D721Med (cell line): ENCODE measurements at places on chromosomes 2 and 18.

GRCh38 chr2:138853296-138853695 is 73.1 kb upstream of the NXPH2 start:
- DNase-seq: no peak

DNA sequence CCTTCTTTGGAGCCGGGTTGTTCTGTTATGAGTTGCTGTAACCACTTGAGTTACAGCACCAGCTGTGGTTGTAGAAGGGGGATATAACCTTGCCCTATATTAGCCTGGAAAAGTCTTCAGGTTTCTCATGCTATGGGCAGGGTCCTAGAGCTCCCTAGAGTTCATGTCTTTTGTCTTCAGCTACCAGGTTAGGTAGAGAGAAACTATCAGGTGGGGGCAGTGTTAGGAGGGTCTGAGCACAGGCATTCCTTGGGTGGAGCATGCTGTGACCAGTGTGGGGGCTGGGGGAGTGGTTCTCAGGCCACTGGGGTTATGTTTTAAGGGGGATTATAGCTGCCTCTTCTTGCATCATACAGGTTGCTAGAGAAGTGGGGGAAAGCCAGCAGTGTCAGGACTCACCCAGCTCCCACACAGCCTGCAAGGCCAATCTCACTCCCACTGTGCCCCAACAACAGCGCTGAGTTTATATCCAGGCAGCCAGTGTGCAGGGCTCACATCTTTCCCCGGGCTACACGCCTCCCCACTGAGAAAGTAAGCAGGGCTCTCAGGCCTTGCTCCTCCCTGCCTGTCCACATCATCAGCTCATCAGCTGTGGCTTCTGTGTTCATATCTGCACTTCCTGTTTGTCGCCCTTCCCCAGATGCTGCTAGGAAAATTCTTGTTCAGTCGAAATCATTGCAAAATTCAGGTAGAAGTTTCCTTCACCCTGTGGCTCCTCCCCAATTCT is 133.8 kb upstream of the NRXN1 start:
- DNase-seq: no peak

DNA sequence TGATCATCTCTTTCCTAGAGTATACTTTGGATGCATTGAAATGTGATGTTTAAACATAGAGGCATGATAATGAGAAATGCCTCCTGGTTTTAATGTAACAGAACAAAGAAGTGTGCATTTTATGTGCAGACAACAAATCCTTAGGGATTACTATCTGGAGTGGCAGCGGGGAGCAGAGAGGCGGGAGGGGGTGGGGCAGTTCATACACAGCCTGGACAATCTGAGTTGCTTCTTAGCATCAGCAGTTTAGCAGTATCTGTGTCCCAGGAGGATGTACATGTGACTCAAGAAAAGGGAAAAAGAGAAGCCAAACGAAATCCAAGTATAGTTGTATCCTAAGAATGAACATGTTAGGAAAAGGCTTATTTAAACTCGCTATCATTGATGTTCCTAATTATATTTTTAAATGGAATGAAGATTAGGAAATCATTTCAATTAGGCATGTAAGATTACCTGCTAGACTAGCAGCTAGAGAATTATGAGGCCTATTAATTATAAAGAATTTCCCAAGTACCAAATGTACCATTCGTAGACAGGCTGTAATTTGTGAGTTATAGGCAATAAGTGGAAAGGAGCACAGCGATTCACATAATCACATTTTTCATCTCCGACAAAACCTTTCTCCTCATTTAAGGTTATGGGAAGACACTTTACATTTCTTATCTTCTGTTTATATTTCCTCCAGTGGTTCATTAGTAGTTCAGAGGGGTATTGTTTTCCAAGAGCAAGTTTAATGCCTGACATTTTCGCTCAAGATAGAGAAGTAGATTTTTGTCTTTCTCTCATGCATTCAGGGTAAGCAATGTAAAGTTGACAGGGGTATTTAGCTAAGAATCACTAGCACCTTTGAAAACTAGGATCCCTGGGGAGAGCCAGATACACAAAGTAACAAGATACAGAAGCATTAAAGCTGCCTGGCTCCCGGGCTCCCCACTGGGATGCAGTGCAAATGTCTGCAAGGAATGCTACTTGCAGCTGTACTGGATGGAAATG is 141.3 kb upstream of the NOSTRIN start:
- peak; percentile 32 for DNase-seq

DNA sequence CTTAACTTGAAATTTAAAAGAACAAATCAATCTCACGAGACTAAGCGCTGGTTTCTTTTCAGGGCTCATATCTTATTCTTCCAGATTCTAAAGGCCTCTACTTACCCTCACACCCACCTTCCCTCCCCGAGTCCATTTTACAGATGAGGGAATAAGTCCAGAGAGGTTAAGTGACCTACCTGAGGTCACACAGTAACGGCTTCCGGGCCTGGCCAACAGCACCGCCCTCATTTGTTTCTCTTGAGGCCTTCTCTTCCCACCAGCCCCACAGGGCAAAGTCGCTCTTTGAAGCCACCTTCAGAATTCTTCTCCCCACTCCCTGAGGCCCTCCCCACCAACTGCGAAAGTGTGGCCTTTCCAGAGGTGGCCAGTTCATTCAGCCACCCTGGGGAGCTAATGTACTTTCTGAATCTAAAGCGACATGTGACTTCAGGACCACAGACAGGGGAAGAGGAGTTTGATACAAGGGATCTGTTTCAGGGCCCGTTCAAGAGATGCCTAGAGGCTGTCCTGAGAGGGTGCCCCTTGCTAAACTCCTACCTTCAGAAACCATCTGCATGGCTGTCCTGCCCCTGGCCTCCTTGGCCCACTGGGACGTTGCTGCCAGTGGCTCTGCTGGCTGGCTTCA is 275.3 kb downstream of the HAUS1 start:
- DNase-seq: no peak

GRCh38 chr2:206083602-206084438 is 2.2 kb downstream of the INO80D start:
- no peak for DNase-seq

DNA sequence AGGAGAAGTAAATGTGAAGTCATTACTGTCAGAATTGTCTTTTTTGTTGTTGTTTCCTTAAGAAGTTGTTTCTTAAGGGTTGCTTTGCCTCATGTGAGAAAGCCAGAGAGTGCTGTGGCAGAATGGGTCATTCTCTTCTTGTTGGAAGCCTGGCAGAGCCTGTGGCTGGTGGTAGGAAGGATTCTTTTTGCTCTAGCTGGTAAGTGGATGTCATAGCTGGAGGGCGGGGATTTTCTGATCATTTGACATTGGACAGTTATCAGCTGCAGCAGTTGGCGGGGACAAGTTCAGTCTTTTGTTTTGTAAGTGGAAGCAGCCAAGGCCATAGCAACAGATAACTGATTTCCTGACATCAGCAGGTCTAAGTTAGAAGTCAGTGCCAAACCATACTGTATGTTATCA is 5.5 kb upstream of the RMDN2 start:
- DNase-seq: no peak

DNA sequence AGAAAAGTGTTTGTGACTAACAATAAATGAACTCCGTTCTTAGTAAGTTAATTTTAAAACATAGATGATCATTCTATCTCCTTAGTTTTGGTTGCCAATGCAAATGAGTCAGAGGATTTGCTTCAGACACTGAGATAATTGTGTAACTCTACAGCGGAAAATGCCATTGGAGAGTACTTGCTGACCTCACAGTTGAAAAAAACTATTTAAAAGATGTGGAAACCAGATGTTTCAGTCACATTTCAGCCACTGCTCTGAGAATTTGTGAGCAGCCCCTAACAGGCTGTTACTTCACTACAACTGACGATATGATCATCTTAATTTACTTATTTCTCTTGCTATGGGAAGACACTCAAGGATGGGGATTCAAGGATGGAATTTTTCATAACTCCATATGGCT is at the start of gene TNFAIP6:
TNFAIP6 (plus strand) TSS at position 234 of the 400 bp plus-strand sequence; CDS start at position 309, 75 bp downstream.
- DNase-seq: no peak

DNA sequence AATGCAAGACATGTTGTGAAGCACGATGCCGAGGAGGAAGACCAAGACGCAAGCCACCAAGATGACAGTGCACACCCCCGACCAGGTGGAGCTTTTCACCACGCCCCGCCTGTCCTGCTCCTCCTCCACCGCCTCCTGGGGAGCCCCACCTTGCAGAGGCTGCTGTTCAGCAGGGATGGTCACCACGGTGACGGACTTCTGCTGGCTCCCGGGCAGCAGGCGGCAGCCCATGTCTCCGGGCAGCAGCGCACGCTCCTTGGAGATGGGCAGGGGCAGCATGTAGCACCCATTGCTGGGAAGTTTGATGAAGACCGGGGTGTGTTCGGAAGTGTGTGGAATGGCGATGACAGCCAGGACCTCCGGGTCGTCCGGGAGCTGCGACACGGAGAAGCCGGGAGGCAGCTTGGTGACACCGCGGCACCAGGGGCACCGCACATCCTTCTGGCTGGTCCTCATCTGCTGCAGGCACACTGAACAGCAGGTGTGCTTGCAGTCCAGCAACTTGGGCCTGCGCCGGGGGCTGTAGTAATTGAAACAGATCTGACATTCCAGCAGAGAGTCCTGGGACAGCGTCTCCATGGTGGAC is 76.8 kb downstream of the RNF152 start:
- DNase-seq: no peak

DNA sequence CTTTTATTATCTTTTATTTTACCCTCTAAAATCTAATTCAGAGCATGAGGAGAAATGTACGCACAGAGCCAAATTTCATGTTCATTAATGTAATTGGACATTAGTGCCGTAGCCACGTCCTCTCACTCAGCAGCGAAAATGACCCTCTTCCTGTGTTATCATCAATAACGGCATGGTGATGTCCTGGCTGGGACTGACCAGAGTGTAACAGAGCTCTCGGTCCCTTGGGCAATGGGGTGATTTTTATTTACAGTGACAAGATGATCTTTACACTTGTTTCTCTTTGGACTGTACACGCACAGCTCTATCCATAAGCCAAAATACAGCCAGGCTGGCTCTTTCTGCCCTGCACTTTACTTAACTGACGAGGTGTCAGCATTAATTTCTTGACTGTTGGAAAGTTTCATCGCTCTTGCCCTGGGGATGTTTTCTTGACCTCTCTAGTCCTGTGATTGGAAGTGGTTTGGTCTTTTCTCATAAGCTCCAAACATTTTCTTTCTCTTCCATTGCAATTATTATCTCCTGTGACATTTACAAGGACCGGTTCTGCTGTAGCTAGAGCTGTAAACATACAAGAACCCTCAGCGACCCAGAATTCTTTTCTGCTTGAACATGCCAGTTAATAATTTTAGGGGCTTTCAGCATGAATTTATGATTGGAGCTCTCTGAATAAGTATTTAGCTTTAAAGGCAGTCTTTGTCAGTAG is 308.0 kb upstream of the PIK3C3 start:
- DNase-seq: no peak

GRCh38 chr2:216201692-216202306 is 92.7 kb downstream of the XRCC5 start:
- no peak for DNase-seq

- DNase-seq: no peak
Measured at GRCh38 chr2:69584127-69584889, 59.2 kb downstream of the AAK1 start.

GRCh38 chr2:7703543-7704144 is 786.4 kb downstream of the RNF144A start:
- DNase-seq: no peak

DNA sequence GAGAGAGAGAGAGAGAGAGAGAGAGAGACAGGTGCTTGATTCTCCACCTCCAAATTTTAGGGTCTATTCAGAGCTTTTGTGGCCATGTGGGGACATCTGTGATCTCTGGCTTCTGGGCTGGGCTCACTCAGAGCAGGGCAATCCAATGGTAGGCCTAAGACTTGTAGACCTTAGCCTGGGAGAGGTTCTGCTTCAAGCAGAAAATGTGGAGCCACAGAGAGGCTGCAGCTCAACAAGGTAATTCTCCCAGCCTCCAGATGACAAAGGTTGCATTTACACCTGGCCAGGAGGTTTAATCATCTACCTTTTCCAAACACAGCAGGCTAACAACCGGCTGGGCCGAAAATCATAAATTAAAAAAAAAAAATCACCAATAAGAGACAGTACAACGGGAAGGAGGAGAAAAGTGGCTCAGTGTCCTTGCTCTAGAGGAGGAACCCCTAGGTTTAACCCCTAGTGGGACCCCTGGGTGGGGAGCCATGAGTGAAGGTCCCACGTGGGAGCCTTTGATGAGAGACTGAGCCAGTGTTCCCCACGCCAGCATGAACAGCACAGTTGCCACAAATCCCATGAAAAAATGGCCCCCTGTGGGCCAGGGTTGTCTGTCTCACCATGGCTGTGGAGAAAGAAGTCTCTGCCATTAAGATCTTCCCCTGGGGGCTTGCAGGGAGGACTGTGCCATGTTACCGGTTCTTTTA is 124.0 kb upstream of the GATA6 start:
- DNase-seq: no peak

GRCh38 chr2:152609154-152609553 is 108.1 kb downstream of the PRPF40A start:
- DNase-seq: no peak

GRCh38 chr18:74381621-74382295 is 66.1 kb downstream of the C18orf63 start:
- DNase-seq: no peak

DNA sequence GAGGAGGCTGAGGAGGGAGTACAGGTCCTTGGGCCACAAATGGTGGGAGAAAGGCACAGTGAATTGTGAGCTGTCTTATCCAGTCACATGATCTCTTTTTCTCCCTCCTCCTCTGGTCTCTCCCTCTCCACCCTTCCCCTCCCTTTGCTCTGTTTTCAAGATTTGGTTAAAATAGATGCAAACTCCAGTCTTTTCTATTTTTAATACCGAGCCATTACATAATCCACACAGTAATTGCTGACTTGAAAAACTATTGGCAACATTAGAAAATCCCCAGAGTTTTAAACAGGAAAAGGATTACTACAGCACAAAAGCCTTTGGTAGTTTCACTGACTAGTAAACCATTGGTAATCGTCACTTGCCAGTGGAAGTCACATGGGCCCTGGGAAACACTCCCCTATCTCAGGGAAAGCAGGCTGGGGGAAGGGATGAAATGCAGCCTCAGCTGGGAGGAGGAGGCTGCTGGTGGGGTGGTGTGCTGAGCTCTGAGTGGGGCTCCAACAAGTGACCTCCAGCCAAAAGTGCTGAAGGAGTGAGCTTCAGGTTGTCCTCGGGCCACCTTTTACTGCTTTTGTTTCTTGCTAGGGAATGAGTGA is 57.4 kb upstream of the PCBP1 start:
- DNase-seq: no peak

- no peak for DNase-seq
Measured at GRCh38 chr2:191947235-191947634, 100.3 kb upstream of the CAVIN2 start.

DNA sequence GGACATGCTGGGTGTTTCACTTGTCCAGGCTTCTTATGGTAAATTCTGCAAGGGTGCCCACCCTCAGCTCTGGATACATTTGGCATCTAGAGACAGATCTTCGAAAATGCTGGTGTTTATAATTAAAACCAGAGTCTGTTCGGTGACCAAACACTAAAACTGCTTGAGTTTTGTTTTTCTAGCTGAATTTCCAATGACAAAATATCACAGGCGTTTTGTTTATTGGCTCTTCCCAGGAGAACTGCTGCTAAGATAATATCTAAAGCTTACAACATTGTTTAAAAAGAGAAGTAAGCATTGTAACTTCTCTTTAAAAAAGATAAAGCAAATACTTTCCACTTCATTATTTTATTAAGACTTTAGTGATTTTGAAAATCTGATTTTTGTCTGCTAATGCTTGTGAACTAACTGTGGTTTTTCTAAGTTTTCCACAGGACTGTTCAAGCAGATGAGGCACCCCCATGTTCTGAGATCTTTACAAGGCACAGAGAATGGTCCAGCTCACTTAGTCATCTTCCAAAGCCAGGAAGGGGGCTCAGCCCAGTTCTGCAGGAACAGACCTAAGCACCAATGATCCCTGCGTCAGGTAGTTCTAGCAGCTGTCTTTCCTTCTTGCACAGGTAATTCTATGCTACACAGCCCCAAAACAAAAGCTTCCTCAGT is 94.8 kb upstream of the LTBP1 start:
- no peak for DNase-seq

- no peak for DNase-seq
Measured at GRCh38 chr2:50225021-50225928, 806.7 kb downstream of the NRXN1 start.
